Activated T-cell treated with anti-CD3 and anti-CD28 coated beads for 4 hours (primary cell): ENCODE measurements at places on chromosomes 7 and 10.

- peak; percentile 27 for DNase-seq
Observed at GRCh38 chr10:77837248-77837924, 89.2 kb downstream of the DLG5 start.

- no peak for DNase-seq
Observed at GRCh38 chr7:39633563-39634477, 10.4 kb downstream of the RALA start.

- DNase-seq = no peak
Observed at GRCh38 chr10:114526126-114526503, 121.8 kb upstream of the AFAP1L2 start.

GRCh38 chr10:759898-760477 is 70.5 kb upstream of the DIP2C start:
- DNase-seq = no peak

DNA sequence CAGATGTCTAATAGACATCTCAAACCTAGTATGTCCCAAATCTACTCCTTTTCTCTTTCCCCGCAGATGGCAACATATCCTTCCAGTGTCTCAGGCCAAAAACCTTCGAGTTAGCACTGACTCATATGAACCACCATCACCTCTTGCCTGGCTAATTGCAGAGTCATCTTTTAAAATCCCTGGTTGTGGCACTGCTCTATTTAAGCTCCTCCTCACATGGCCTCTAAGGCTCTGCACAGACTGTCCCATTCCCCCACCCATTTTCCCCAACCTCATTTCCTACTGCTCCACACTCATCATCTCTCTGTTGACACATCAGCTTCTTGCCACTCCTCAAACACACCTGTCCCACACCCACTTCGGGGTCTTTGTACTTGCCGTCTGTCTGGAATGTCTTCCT is 16.8 kb upstream of the HBP1 start:
- DNase-seq = no peak

GRCh38 chr10:99365736-99366135 is 36.6 kb downstream of the CNNM1 start:
- no peak for DNase-seq

GRCh38 chr10:7168414-7168813 is 242.4 kb downstream of the SFMBT2 start:
- DNase-seq = no peak

DNA sequence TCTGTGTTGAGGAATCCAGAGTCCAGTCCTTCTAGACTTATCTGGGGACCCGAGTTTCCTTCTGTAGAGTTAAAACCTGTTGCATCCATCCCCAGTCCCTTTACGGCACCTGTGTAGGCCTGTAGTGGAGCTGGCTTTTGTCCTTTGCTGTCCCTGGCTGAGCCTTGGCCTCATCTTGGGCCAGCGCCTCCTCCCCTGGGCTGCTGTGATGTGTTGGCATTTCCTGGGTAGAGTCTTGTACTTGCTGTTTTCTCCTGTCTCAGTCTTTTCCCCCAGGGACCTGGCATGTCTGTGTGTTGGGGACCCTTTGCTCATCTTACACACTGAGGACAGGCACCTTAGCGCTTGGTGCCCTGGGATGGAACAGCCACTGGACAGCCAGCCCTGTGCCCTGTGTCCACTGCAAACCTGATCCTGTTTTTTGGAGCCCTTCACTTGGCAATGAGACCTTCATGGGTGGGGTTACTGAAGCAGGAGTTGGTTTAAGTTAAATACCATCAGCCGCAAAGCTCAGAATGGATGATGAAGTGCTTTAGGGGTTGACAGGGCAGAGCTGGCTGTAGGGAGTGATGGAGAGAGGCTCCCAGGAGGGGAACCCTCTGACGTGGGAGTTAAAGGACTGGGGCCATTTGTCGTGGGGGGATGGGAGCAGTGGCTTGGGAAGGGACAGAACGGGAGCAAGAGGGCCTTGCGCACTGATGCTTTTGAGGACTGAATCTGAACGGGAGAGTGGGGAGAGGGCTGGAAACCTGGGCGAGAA is 50.9 kb downstream of the CUX1 start:
- DNase-seq = no peak

DNA sequence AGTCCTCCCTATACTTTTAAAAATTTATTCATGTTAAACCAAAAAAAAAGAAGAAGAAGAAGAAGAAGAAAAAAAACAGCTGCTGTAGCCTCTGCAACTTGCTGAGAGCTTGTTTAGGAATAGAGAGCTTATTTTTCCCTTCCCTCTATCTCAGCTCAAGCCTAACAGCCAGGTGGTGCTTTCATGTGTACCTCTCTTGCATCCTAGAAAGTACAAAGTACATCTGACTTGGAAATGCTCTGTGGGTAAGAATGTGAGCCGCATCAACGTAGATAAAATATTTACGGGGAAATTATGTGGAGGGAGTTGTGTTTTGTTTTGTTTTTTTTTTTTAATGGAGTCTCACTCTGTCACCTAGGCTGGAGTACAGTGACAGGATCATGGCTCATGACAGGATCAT is 99.6 kb downstream of the PLXDC2 start:
- DNase-seq = no peak

- no peak for DNase-seq
Observed at GRCh38 chr7:97731736-97732564, at the start of gene TAC1. Gene TAC1, plus strand, starts transcription at chr7:97732086. Its CDS starts 527 bp downstream, at chr7:97732613.

DNA sequence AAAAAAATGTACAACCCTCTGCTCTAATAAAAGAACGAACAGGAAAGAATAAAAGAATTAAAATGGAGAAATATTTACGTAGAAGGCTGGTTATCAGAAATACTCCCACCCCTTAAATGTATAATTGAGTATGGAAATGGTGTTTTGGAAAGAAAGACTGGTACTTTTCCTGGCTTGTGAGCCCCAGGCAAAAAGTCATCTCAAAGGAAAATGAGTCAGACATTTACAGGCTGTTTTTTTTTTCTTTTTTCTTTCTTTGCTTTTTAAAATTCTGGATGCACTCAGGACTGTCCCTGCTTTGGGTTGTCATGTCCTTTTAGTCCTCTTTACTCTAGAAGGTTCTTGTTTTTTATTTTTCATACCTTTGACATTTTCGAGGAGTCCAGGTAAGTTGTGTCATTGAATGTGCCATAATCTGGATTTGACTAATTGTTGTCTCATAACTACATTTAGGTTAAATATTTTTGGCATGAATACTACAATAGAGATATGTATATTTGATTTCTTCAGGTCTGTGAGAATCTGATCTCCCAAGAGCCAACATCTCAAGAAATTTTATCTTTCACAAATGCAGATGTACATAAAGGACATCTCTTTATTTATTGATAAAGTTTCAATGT is 313.0 kb upstream of the GLI3 start:
- DNase-seq = no peak

GRCh38 chr10:50554995-50555568 is 68.7 kb downstream of the SGMS1 start:
- DNase-seq = no peak

- no peak for DNase-seq
Observed at GRCh38 chr7:7843972-7844371, 124.6 kb upstream of the GLCCI1 start.

- DNase-seq = no peak
Observed at GRCh38 chr10:127198721-127199120, 2.3 kb upstream of the INSYN2A start.

DNA sequence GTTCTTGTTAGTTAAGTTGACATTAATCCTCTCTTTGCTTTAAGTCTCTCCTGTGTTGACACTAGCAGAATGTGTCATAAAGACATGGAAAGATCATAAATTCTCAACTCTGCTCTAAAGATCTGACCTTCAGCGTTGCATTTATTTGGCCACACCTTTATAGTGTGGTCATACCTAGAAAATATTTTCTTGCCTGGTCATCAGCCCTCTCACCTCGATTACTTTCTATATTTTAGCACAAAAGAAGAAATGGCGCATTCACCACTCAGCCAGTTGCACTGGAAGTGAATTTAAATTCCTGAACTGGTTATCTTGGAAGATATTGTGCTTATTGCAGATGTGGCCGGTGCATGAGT is 96.7 kb upstream of the PDCD4 start:
- DNase-seq = no peak

GRCh38 chr7:158186864-158187693 is 400.5 kb downstream of the PTPRN2 start:
- no peak for DNase-seq

GRCh38 chr7:143130541-143130940 is 1.3 kb upstream of the PIP start:
- DNase-seq = no peak

- DNase-seq = no peak
Observed at GRCh38 chr7:142108728-142109505, 2.6 kb upstream of the MGAM2 start.

GRCh38 chr7:153389261-153389660 is 629.7 kb downstream of the ACTR3B start:
- DNase-seq = no peak

GRCh38 chr7:114298011-114298410 is 116.6 kb upstream of the FOXP2 start:
- no peak for DNase-seq

GRCh38 chr10:77160679-77161078 is 476.9 kb downstream of the KCNMA1 start:
- DNase-seq = no peak

DNA sequence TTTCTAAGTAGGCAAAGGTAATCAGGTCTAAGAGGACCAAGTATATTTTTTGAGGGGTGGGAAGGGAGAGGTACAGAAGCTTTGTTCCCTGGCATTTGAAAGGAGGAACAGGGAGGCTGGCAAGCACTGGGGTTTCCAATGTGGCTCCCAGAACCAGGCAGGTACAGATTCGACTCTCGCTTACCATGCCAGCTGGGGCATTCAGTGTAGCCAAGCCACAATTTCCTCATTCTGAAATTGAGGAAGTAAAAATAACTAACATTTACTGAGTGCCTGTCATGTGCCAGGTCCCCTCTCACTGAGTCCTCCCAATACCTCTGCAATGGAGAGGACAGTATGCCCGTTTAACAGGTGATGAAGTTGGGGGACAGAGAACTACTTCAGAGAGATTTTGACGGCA is 45.9 kb upstream of the BET1 start:
- no peak for DNase-seq

GRCh38 chr7:33509206-33509605 is 379.8 kb downstream of the BBS9 start:
- no peak for DNase-seq

GRCh38 chr10:103584216-103585010 is 90.9 kb downstream of the NEURL1 start:
- peak; percentile 57 for DNase-seq

- DNase-seq = no peak
Observed at GRCh38 chr7:116859323-116859722, 3.1 kb upstream of the CAPZA2 start.

DNA sequence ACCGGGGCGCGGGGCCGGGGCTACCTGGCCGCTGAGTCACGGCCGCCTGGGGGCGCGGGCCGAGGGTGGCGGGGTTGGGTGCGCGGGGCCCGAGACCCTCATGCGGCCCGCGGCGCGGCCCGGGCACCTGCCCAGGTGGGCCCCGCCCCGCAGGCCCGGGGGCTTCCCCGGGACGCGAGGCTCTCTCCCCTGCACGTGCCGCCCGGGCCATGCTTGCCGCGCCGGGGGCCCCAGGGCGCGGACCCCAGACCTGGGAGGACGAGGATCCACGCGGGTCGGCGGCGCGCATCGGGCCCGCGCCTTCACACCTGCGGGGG is 402 bp downstream of the MAFK start:
- no peak for DNase-seq

- DNase-seq = no peak
Observed at GRCh38 chr10:85635650-85636049, 730.9 kb downstream of the GRID1 start.

- DNase-seq = no peak
Observed at GRCh38 chr10:131727560-131727959, 173.2 kb upstream of the PPP2R2D start.

- no peak for DNase-seq
Observed at GRCh38 chr10:125024497-125025234, 82.7 kb downstream of the ZRANB1 start.

GRCh38 chr10:67925449-67926005 is 41.1 kb downstream of the SIRT1 start:
- DNase-seq = no peak

DNA sequence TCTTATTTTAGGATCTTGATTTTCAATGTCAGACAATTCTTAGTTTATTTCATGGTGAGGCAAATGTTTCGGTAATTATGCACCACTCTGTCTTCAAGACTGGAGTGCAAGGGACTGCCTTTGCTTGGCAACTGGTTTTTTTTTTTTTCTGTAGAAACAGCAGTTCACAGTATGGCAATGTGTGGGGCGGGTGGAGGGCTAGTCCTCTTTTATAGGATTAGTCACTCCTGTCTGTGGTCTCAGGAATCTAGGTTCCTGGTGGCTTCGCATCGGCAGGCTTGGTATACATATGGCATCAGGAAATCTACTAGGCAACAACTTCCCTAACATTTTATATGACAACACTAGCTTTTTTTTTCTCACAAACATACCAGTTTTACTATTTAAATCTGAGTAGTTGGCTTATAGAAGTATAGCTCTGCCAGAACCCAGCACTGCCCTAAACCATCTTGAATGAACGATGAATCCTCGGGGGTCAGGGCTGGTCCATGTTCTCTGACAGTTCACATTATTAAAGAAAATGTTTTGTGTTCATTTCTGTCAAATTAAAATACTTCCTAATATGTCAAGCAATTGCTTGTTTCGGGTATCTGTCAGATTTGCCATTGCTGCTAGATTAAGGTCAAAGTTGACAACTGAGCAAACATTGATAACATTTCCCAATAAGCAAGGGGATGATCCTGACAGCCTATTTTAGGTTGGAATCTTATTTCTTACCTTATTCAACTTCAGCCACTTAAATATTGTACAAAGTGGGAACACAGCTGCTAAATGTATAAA is 289.7 kb upstream of the VSTM2A start:
- DNase-seq = no peak

- no peak for DNase-seq
Observed at GRCh38 chr7:124777268-124777667, 11.7 kb upstream of the GPR37 start.

DNA sequence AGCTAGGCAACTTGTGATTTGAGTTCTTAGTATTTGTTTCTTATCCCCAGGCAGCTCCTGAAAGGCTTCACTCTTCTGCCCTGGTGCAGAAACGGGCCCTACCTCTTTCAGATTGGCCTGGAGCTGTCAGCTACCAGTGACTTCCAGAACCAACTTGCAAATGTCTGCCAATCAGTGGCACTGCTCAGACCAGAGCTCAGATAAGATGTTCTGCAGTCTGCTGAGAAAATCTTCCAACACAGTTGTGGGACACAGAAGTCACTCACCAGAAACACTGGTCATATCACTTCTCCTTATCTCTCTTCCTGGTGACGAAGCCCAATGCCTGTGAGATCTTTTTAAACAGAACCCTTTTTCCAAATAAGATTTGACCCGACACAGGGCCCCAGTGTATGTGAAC is 81.9 kb upstream of the DUSP5 start:
- DNase-seq = no peak

GRCh38 chr10:30788307-30788706 is 158.8 kb upstream of the LYZL2 start:
- no peak for DNase-seq

- no peak for DNase-seq
Observed at GRCh38 chr10:23294638-23295247, 49.9 kb downstream of the C10orf67 start.

- no peak for DNase-seq
Observed at GRCh38 chr7:84191842-84192241, 2.7 kb downstream of the SEMA3A start.

GRCh38 chr7:142030294-142030693 is 34.6 kb downstream of the MGAM start:
- no peak for DNase-seq

GRCh38 chr7:44396496-44396895 is 71.1 kb upstream of the CAMK2B start:
- no peak for DNase-seq
